ENCODE measurements at places on chromosomes 16 and 17.

DNA sequence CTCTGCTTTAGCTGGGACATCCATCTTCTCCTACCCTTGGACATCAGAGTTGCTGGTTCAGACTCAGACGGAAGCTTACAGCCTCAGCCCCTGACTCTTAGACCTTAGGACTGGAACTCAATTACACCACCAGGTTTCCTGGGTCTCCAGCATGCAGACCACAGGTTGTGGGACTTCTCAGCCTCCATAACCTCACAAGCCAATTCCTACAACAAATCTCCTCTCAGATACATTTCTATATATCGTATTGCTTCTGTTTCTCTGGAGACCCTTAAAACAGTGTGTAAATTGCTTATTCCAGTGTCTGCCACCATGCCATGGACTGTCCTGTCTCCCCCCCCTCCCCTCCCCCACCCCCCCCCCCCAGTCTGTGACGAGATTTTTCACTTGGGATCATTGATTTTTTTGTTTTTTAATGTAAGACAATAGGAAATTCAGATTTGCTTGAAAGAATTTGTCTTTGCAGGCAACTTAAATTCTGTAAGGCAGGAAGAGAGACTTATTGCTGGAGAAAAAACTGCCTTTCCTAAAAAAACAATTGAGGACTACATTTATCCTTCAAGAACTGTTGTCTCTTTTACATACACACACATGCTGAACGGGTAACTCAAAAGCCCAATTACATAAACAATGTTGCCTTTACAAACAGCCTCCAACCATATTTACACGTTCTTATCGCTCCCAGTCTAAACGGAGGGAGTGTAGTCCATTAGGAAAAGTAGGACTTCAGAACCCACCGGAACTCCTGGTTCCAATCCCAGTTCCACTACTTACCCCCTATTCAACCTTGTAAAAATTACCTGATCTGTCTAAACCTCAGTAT lies 39.9 kb downstream of the TEKT5 start:
- no peak for DNase-seq

DNA sequence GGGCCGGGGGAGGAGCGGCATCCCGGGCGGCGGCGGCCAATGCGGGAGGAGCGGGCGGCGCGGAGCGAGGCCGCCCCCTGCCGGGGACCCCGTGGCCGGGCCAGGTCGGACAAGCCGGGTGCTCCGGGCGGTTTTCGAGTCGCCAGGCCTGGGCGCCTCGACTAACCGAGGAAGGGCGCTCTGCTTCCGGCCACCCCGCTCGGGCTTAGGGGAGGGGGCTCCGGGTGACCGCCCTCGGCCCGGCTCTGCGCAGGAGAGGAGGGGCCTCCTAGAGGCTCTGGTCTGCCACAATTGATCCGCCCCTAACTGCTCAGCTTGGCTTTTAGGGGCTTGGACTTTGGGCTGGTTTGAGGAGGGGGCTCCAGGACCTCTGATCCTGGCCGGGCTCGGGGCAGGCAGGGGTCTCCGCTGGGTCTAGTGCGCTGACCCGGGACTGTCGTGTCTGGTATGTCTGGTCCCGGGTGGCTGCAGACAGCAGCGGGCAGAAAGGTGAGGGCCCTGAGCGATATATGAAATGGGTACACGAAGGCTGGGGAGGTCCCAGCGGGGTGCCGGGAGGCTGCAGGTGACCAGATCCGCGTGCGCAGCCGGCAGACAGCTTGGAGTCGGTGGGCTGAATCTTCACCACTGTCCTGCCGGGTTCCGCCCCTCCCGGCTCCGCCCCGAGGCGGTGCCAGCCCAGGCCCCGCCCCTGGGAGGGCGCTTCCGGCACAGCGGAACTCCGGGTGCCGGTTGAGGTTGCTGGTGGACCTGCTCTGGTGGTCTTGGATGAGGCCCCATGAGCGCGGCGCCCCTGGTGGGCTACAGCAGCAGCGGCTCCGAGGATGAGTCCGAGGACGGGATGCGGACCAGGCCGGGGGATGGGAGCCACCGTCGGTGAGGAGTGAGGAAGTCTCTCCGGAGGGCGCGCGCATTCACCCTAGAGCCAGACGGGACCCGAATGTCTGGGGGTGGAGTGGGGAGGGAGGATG lies at the start of gene USB1:
USB1 (plus strand) TSS at position 702 of the 971 bp plus-strand sequence; CDS start at position 779, 77 bp downstream.
- peak; percentile 84 for DNase-seq

DNA sequence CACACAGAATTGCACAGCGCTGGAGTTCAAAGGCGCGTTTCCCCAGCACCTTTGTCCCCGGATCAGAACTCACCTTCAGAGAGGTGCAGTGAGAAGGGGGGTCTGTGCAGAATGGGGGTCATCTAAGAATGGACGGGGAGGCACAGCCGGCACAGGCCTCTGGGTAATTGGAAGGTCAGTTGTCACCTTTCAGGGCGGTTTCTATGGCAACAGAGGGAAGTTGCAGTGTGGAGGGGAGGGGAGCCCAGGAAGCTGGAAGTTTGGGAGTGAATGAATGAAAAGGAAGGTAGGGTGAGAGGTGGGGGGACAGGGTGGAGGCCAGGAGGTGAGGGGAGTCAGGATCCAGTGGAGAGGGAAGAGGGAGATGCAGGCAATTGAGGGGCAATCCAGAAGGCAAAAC lies 12.4 kb upstream of the KCNG4 start:
- no peak for DNase-seq

- DNase-seq, result no peak
These were observed 139.0 kb downstream of the SNX11 start for GRCh38 chr17:48246612-48247011.

GRCh38 chr17:27459433-27459832 lies 3.2 kb downstream of the KSR1 start:
- DNase-seq, result no peak

- no peak for DNase-seq
These were observed 139.7 kb upstream of the CDH5 start for GRCh38 chr16:66226762-66227161.

GRCh38 chr17:19812407-19812806 lies 55.3 kb downstream of the ULK2 start:
- no peak for DNase-seq

GRCh38 chr16:68374961-68375660 lies 64.3 kb downstream of the PRMT7 start:
- no peak for DNase-seq

DNA sequence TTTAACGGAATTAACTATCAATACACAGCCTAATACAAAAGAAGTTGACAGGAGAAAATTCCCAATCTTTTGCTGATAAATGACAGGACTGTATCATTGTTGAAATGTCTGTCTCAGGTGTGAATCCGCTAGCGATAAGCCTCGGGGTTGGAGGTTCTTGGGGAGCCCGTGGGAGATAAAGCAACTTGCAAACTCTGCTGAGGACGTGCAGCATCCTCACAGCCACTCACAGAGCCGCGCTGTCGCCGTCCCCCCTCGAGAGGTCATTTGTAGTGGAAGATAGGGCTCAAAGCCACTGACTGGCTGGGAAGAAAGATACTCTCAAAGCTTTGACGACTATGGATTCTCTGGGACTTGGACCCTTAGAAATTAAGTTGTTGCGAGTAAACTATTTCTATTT lies 17.0 kb downstream of the MAP1LC3B start:
- DNase-seq, result no peak

DNA sequence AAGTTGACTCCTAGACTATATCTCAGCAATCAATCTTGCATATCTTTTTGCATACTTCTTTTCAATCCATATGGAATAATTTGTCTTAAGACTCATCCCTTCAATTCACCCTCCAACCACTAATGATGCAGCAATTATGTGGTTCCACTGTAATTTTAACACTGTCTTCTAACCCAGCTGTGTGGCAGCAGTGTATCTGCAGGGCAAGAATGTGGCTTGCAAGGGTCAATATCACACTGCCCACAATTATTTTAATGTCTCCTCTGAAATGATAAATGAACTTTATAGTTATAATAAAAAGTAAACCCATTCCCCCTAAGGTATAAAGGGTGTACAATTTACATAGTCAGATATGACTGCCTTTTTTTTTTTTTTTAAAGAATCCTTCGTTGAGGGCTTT lies 48.6 kb downstream of the FTO start:
- DNase-seq, result no peak

GRCh38 chr17:60542071-60542470 lies 16.0 kb upstream of the APPBP2 start:
- no peak for DNase-seq

DNA sequence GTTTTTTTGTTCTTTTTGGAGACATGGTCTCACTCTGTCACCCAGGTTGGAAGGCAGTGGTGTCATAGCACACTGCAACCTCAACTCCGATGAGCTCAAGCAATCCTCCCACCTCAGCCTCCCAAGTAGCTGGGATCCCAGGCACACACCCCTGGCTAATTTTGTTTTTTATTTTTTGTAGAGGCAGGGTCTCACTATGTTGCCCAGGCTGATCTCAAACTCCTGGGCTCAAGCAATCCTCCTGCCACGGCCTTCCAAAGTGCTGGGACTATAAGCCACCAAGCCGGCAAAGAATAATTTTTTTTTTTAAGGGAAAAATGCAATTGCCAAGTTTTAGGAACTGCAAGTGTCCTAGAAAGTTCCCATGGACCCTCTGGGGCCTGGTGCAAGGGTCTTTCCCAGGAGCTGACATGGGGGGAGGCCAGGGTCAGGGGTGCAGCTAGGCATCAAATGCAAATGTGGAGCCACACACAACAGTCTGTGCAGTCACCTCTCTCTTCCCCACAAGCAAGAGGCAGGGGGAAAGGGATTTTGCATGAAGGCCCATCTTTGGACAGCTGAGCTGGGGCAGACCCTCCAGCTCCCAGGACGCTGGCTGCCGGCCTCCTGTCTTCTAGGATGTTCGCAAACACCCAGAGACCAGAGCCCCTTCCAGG lies 20.1 kb upstream of the BCAR1 start:
- no peak for DNase-seq

DNA sequence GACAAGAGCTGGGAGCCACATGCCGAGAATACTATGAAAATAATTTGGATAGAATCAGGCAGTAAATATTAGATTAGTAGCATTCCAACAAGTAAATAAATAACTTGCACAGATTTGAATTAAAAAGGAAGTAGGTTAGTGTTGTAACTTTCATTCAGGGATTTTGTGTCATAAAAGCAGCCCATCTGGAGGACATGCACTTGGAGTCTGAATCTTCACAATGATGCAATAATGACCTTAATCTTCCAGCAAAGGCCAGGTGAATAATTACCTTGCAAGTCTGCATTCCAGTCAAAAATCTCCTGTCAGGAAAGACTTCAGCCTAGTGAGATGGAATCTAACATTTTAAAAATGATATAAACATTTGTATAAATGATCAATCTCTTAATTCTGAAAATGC lies 518.1 kb downstream of the KCNJ2 start:
- DNase-seq, result no peak

- no peak for DNase-seq
These were observed 3.9 kb downstream of the HNF1B start for GRCh38 chr17:37740915-37741314.

DNA sequence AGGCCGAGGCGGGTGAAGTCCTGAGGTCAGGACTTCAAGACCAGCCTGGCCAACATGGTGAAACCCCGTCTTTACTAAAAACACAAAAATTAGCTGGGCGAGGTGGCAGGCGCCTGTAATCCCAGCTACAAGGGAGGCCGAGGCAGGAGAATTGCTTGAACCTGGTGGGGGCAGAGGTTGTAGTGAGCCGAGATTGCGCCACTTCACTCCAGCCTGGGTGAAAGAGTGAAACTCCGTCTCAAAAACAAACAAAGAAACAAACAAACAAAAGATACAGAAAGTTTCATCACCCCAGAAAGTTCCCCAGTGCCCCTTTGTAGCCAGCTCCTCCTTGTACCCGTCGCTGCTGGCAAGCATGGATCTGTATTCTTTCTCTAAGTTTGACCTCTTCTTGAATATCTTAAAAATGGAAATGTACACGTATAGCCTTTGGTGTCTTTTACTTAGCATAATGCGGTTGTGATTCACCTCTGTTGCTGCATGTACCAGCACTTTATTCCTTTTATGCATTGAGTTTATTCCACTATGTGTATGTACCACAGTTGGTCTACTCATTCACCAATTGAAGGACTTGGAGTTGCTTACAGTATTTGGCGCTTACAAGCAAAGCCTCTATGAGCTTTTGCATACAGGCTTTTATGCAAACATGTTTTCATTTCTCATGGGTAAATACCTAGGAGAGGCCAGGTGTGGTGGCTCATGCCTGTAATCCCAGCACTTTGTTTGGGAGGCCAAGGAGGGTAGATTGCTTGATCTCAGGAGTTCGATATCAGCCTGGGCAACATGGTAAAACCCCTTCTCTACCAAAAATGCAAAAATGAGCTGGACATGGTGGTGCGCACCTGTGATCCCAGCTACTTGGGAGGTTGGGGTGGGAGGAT lies 87.5 kb upstream of the CLEC18A start:
- no peak for DNase-seq

DNA sequence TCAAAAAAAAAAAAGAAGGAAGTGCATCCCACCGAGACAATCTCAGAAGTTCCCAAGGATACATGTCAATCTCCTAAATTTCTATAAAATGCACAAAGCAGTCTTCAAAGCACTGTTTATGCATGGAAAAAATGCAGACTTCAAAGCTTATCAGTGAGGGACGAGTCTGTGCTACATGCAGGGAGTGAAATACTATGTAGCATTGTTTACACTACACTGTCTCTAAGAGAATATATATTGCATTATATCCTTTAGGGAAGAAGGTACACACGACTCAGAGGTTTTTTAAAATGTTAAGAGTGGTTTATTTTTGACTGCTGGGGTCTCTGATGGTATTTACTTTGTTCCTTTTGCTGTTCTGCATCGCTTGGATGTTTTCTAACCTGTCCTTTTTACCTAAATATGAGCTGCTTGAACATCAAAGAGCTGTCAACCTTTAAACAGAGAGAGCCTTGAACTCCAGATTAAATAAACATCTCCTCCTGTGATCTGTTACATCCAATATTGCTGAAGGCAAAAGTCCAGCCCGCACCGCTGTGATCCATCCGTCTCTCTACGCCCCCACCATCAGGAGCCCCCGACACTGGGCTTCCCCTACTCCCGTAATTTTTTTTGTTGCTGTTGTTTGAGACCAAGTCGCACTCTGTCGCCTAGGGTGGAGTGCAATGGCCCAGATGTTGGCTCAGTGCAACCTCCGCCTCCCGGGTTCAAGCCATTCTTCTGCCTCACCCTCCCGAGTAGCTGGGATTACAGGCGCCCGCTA lies 1.4 kb downstream of the FBXO31 start:
- DNase-seq, result no peak

GRCh38 chr17:57899822-57900221 lies 50.0 kb upstream of the MRPS23 start:
- no peak for DNase-seq

DNA sequence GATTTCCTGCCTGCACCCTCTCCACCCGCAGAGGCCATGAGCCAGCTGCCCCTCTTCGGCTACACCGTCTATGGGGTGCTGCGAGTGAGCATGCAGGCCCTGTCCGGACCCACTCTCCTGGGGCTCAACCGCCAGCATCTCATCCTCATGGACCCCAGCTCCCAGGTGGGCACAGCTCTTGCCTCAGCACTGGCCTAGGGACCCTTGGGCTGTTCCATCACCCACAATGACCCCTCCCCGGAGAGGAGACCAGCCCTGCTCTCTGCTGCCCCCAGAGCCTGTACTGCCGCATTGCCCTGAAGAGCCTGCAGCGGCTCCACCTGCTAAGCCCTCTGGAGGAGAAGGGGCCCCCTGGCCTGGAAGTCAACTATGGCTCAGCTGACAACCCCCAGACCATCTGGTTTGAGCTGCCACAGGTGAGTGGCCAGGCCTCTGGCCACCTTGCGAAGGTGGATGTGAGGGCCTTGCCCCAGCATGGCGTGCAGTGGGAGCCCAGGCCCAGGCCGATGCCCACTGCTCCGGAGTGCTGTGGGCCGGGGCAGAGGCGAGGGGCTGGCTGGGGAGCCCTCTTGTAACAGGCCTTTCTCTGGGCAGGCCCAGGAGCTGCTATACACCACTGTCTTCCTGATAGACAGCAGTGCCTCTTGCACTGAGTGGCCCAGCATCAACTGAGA lies 7.3 kb upstream of the SMIM5 start:
- DNase-seq, result peak; percentile 41
